ENCODE measurements at places on chromosomes 12 and 14.
A peak's percentile ranks its signal among the peaks of the same experiment; 100 is the strongest.

DNA sequence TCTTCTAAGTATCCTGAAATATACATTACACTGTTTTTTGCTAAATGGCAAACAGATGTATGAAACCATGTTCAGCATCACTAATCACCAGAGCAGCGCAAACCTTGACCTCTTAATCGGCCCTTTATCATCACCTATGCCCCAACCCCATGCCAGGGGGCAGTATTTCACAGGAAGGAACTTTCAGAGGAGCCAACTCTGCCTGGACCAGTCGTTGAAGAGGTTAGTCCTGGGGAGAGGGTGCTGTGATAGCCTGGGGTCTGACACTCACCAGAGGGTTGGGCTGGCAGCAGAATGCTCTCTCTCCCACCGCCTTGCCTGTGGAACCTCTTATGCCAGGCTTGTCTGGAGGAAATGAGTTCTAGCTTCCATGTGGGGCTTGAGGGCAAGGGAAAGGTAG, 411.7 kb downstream of the TMEM117 start:
- no peak for DNase-seq

DNA sequence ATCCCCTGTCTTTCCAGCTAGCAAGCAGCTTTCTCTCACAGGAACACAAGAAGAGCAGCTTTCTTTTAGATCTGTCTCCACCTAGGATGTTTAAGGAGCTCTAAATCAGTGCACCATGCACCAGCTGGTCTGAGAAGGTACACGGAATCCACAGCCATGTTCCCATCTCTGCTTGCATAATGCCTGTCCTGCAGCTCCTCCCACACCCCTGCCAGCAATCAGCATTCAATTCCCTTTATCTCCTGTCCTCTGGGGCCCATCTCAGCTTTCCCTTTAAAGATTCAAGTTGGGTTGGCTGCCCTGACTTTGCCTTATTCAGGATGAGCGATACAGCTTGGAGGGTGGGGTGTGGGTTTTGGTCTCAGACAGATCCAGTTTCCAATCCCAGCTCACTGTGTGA, 826.3 kb downstream of the BCL11B start:
- DNase-seq, result no peak

DNA sequence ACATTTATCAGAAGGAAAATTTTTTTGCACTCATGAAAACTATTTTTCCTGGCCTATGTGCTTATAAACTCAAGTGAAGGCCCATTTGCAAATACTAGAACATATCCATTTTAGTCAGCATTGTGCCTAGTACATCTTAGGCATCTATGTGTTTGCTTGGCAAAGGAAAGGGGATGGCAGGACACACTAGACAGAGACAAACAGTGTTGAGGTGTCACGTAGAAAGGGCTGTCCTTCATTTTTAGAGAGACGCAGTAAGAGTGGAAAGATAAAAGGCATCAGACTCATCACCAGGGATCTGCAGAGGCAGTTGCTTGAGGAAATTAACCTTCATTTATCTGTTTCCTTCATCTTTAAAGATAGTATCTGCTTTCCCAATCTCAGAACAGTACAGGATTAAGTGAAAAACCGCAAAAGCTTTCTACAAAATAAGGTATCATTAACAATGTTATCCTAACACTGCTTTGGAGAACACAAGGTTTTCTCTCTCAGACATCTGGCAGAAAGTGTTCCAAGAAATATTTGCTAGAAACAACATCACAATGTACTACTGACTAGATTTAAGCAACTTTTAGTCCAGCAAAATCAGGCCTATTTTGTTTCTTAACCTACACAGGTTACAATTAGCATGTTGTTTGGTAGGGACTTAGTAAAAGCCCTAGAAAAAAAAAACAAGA, 2.0 kb downstream of the YBX3 start:
- DNase-seq, result no peak

GRCh38 chr12:20474443-20474842, 106.1 kb downstream of the PDE3A start:
- DNase-seq, result no peak

DNA sequence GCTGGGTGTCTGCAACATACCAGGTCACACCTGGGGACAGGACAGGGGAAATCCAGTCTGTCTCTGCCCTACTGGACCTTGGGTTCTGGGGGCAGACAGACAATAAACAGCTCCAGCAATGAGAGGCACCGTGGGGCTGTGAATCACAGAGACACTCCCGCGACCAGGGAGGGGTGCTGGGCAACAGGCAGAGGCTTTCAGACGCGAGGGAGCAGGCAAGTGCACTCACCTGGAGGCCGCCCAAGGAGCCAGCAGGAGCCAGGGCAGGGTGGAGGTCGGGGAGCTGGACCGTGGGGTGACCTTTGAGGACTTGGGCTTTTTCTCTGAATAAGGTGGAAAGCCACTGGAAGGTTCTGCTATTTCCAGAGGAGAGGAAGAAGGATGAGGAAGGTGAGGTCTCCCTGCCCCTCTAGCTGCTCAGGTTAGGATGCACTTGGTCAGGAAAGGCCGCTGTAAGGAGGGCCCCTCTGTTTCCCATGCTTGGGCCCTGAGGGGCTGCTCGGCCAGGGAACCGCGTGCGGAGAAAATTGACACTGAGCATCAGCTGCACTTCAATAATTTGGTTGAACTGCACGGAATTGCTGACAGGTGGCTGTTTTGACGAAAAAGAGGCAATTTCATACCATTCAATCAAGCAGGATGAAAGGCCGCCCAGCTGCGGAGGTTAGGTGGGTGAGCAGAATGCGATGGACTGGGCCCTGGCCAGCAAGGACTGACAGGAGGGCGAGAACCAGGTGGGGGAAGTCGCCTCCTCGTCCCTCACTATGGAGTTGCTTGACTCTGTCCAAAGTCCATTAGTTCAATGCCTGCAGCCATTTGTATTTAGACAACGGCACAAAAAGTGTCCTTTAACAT, 42.2 kb downstream of the JAG2 start:
- no peak for DNase-seq

DNA sequence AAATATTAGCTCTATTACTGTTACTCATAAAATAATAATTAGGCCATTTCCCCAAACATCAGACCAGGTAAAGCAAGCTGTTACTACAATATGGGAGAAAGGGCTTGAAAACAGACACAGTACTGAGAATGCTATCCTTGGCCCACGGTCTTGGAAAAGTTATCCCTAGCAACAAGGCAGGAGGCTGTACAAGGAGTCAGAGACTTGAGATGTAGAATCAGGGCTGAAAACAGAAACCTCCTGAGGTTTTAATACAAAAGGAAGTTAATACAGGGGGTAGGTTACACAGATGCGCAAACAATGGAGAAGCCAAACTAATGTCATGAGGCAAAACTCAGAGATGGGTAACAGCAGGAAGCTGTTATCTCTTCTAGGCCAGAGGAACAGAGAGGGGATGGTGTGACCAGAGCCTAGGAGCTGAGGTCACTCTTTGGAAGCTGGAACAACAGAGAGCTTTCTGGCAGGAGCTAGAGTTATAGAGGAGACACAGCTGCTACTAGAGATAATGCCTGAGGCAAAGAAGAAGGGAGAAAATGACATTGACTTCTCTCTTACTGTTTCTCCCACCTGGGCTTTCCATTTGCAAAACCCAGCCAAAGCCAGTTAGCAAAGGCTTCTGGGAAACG, 248.8 kb downstream of the SUDS3 start:
- no peak for DNase-seq

DNA sequence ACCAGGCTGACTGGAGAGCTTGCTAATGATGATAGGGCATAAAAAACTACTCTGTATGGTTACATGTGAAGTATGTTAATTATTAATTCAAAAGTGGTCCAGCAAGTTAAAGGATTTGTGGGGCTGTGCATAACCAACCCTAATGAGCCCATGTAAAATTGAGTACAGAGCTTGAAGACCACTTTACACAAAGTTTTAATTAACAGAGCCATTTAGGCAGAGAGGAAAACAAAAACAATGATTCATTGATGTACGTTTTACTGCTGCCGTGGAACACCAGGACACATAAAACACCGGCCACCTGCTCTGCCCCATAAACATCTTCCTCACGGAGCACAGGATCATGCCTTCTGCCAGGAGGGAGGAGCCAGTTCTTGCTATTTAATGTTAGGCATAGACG, 83.5 kb downstream of the RIMBP2 start:
- no peak for DNase-seq

- DNase-seq, result no peak
Measured at GRCh38 chr12:111448266-111448830, 42.6 kb downstream of the SH2B3 start.

- no peak for DNase-seq
Measured at GRCh38 chr14:36507847-36508417, 12.1 kb downstream of the NKX2-1 start.

GRCh38 chr12:42541965-42542364, 47.6 kb downstream of the PRICKLE1 start:
- DNase-seq, result no peak

DNA sequence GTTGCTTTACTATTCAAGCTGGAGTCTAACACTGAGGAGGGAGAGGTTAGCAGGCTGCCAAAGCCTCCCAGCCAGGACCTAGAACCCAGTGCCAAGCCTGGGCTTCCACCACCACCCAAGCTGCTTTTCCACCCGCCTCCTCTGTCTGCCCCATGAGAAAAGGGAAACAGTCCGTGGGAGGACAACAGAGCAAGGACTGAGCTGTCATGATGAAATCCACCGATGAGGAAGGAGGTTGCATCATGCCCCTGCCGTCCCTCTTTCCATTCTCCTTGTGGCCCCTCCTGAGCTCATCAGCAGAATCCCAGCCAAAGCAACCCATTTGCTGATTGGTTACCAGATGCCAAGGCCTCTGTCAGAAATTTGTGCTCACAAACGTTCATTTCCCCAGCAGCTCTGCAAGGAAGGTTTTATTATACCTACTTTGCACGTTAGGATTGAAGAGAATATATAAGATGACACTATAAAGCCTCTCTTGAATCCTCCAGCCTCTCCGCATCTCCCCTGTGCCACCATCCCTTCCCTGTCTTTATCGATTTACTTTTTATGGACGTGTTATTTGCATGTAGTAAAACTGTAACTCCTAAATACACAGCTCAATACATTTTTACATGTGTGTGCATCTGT, 6.3 kb upstream of the SERPINA1 start:
- DNase-seq, result no peak

- DNase-seq, result no peak
Measured at GRCh38 chr14:101838476-101838875, 77.0 kb downstream of the PPP2R5C start.

DNA sequence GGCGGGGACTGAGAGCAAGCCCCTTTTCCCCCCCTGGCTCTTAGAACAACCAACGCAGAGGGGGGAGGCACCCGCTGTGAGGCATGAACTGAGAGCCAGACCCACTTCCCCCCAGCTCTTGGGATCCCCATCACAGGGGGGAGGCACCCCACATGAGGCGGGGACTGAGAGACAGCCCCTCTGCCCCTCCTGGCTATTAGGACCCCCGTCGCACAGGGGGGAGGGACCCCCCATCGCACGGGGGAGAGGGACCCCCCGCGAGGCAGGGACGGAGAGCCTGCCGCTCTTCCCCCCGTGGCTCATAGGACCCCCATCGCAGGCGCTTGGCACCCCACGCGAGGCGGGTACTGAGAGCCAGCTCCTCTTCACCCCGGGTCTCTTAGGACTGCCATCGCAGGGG, 195.8 kb upstream of the PZP start:
- DNase-seq, result no peak

DNA sequence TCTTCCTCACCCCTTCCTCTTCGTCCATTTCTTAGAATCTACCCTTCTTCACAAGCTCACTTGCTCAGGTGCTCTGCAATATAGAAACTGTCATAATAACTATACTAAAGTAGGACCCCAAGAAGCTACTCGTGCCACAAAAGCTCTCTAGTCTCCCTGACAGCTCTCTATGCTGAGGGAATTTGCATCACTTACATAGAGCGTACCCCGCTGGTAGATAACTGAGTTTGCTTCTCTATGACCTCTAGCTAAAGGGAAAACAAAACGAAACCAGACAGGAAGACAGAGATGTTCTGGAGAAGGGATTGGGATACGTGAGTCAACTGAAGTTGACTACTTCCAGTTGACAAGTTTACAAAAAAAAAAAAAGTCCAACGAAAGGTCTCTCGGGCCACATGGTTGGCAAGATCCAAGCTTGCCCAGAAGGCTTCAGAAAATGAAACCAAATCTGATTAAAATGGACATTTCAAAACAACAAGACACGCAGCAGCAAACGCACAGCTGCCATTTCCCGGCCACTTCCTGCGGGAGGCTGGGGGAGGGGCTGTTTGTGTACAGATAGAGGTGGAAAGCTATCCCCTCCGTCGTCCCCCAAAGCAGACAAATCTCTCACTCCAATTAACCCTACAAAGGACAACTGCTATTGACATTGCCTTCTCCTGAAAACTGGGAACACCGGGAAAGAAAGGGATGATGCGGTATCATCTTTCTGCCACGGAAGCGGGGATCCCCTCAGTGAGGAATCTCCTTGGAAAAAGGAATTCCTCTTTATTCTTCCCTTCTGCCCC, 1.3 kb downstream of the BAZ2A start:
- DNase-seq, result no peak

DNA sequence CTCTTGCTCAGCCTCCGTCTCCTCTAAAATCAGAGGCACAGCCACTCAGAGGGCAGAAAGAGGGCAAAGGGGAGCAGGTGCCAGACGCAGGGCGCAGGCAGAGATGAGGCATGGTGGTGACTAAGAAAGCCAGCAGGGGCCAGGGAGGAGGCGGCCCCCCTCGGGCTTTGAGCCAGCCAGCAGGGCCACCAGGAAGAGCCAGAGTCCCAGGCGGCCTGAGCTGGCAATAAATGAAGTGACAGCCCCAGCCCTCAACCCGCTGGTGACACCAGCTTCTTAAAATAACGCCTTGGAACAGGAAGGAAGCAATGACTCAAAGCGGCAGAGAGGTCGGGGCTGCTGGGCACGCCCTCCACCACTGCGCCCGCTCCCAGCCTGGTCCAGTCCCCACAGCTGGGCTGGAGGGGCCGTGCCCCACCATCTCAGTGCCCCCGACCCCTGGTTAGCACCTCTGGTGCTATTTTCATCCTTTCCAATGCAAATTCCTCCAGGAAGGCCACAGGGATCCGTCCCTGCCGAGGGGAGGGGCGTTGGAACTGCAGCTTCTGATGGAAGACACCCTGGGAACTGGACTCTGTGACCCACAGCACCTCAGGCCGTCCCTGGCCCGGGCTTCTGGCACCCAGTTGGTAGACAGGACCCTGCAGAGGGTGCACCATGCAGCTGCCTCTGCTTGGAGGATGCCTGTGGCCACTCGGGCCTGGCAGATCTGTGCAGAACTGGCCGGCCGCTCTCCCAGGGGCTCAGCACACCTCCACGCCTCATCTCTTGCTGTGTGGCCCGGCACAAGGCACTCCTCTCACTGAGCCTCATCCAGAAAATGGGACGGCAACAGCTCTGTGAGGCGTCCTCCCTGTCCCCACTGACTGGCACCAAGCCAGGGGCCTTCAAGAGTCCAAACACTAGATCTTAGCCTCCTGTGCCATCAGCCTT, 113.7 kb downstream of the NCOR2 start:
- peak; percentile 51 for DNase-seq

GRCh38 chr14:87628129-87628528, 364.9 kb downstream of the GALC start:
- no peak for DNase-seq

GRCh38 chr12:52036587-52037171, 14.6 kb upstream of the NR4A1 start:
- DNase-seq, result peak; percentile 65

DNA sequence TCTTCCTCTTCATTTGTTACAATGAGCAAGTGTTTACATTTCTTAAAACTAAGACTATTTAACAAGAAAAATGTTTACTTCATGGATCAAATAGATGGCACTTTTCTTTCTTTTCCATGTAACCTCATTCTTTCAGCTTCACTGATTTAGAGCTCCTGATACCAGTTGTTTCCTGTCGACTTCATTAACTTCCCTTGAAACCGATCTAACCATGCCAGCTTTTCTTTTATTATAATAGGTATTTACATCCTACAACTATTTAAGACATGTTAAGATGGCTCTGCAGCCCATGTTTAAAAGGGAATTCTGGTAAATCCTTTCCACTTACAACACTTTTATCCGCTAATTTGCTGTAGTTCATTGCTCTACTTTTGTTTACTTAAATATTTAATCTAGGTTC, 107.3 kb upstream of the DCN start:
- no peak for DNase-seq

All from activated CD4-positive, alpha-beta T cell treated with anti-CD3 and anti-CD28 coated beads, Interleukin-2, amount 50 U/mL, for 24 hours (primary cell).